Spinal cord (tissue), 10 donors: ENCODE measurements at places on chromosomes 2 and 18. TPM values are rescaled to one million over a fixed set of nuclear protein-coding genes. Genes with fewer than 3 reads are reported as not detected.

The KCNIP3 gene
- 11.2 TPM for total RNA-seq

The TACR1 gene
- 1.7 TPM for total RNA-seq

The APLF gene
- 5.8 TPM for total RNA-seq

The DAPL1 gene
- 1.8 TPM for total RNA-seq

The TMEM37 gene
- total RNA-seq: 0.69 TPM

The CHST9 gene
- 8.2 TPM for total RNA-seq

The FAM124B gene
- 6.8 TPM for total RNA-seq

The MDH1B gene
- 6.7 TPM for total RNA-seq

The RBMS1 gene
- 72.0 TPM for total RNA-seq

The PPP4R3B gene
- 91.0 TPM for total RNA-seq

The G6PC2 gene
- total RNA-seq: not detected

The C2orf66 gene
- total RNA-seq: 0.28 TPM
